ENCODE measurements at places on chromosomes 7 and 10. TPM values are rescaled to one million over a fixed set of nuclear protein-coding genes. Genes with fewer than 3 reads are reported as not detected.

DNA sequence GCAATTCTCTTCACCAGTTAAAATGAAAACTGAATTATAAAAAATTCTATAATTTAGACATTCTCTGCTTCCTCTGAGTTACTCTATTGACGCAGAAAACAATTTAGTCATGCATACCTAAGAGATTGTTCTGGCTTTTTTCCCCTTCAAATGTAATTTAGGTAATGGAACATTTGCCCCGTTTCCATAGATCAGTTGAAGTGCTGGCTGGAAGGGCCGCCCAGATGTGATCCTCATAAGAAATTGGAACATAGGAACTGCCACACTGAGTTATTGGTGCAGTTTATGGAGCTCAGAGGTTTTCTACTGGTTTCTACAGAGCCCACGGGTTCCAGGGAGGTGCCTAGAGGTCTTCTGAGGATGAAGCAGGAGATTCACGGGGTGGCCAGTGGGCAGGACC is 581.7 kb downstream of the SDK1 start:
- no peaks in the 10 kb centered on the region for H3K27me3 ChIP-seq
- no peak for DNase-seq
- no peak overlapping the region for H3K4me3 ChIP-seq
- H3K36me3 ChIP-seq, result no peaks in the 10 kb centered on the region

GRCh38 chr10:56880606-56881005 is 519.5 kb upstream of the ZWINT start:
- no peaks in the 10 kb centered on the region for H3K4me1 ChIP-seq
- no peak overlapping the region for H3K27ac ChIP-seq
- no peaks in the 10 kb centered on the region for H3K36me3 ChIP-seq

DNA sequence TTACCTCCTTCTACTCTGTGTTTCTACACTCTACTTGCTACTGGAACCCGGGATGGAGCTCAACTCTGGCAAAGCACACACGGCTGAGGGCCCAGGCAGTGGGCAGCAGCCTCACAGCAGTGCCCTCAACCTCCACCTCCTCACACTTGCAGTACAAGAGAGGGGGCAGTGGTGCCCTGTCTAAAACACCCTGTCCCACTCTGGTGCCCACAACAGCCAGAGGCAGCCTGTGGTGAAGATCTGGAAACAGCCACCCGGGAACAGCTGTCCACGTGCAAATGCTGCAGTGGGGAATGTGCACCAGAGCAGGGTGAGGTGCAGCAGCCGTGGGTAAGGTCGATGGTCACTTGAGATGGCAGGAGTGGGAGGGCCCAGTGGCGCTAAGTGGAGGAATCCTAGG is 13.7 kb downstream of the MAT1A start:
- no peaks in the 10 kb centered on the region for H3K4me1 ChIP-seq
- no peaks in the 10 kb centered on the region for H3K36me3 ChIP-seq
- no peak overlapping the region for H3K4me3 ChIP-seq
- no peak overlapping the region for H3K27ac ChIP-seq
- no peak for DNase-seq

DNA sequence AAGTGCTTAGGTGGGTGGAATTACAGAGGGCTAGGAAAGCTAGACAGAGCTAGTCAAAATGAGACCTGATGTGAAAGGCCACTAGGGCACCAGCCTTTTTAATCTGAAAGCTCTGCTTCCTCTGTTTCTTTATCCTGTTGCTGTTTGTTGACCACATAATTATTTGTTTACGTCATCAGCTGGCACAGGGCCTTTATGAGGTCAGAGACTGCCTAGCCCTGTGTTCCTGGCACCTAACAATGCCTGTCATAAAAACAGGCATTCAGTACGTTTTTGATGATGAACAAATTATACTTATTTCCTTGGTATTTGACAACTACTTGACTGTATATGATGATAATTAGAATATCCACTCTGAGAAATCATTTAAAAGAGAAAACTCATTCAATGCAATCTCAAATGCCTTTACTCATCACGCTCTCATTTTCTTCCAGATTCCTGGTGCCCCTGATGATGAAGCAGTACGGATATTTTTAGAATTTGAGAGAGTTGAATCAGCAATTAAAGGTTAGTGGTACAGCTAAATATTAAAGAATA is 26.0 kb downstream of the RBM17 start:
- H3K4me1 ChIP-seq, result no peaks in the 10 kb centered on the region
- no peak overlapping the region for H3K27ac ChIP-seq
- no peak for DNase-seq
- H3K27me3 ChIP-seq, result no peaks in the 10 kb centered on the region
- peaks cover 60% of the 10 kb centered on the region for H3K36me3 ChIP-seq

The PNLIPRP3 gene
- not detected for total RNA-seq

The CALHM1 gene
- total RNA-seq, result not detected

The EEF1AKMT2 gene
- total RNA-seq, result 15.9 TPM

The MMP21 gene
- total RNA-seq, result 0.59 TPM

- peaks cover 18% of the 10 kb centered on the region for H3K27me3 ChIP-seq
- H3K36me3 ChIP-seq, result no peaks in the 10 kb centered on the region
- H3K27ac ChIP-seq, result no peak overlapping the region
- no peak overlapping the region for H3K4me3 ChIP-seq
- H3K4me1 ChIP-seq, result no peaks in the 10 kb centered on the region
Observed at GRCh38 chr7:106415433-106415832, 130.7 kb upstream of the NAMPT start.

DNA sequence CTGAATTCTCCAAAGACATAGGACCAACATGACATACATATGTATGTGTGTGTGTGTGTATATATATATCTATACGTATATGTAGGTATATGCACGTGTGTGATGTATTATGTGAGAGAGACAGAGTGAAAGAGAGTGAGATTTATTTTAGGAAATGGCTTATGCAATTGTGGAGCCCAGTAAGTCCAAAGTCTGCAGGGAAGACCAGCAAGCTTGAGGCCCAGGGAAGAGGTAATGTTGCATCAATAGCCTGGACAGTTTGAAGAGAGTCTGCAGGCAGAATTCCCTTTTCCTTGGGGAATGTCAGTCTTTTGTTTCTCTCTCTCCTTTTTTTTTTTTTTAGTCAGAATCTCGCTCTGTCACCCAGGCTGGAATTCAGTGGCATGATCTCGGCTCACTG is 33.0 kb upstream of the CARD11 start:
- no peaks in the 10 kb centered on the region for H3K36me3 ChIP-seq
- no peak overlapping the region for H3K4me3 ChIP-seq
- H3K27ac ChIP-seq, result no peak overlapping the region
- no peak for DNase-seq

DNA sequence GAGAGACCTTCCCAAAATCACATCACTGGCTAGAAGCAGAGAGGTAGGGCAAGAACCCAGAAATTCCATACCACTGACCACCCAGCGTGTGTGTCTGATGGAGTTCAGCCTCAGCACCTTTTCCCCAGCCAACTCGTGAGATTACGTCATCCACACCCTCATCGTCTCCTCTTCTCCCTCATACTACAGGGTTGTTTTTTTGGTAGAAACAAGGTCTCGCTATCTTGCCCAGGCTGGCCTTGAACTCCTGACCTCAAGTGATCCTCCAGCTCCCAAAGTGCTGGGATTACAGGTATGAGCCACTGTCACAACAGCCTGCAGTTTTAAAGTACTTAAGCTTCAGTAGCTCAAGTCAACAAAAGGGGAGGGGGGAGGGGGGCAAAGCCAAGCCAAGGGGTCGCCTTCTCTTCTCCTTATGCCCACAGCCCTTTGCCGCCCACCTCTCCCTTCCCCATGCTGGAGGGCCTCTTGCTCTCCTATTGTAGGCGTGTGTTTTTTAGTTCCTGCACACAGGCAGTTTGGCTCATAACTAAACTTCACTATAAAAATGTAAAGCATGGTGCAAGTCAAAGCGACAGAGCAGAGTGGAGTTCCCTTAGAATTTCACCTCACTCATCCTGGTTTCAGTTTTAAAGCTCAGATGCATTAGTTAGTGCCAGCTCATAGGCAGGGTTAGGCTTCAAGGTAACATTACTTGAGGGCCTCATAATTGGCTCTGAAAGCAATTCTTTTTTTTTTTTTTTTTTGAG is 5.2 kb upstream of the PRDX3 start:
- no peaks in the 10 kb centered on the region for H3K27me3 ChIP-seq
- DNase-seq, result no peak
- no peak overlapping the region for H3K4me3 ChIP-seq
- H3K27ac ChIP-seq, result no peak overlapping the region

GRCh38 chr7:26593393-26593792 is 271.0 kb downstream of the SKAP2 start:
- H3K4me3 ChIP-seq, result no peak overlapping the region
- H3K36me3 ChIP-seq, result no peaks in the 10 kb centered on the region
- no peak overlapping the region for H3K27ac ChIP-seq
- H3K27me3 ChIP-seq, result peaks cover 6% of the 10 kb centered on the region

DNA sequence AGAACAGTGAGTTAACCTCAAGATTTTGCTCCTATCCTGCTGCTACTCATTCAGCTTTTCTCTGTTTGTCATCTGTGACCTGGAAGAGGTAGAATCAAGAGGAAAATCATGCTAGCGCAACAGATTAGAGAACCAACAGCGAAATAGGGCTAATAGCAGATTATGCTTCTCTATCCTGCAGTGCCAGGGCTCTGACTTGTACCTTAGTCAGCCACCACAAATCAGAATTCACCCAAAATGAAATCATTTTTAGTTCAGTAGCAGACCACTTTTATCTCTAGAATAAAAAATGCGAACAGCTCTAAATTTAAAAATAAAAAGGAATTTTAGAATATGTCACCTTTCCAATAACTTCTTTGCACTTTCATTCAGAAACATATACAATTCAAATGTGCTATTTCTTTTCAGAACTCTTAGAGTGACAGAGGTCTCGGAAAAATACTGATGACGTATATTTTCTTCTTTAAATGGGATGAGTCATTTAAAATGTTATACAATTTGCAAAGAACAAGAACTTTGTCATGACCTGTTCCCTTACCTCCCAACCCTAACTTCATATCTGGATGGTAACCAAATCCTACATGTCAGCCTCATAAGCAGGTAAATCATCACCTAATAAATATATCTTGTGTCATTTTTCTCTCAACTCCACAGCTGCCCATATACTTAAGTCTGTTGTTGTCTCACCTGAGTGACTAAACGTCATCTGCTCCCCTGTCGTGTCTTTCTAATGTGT is 896.4 kb downstream of the PCDH15 start:
- no peak for DNase-seq
- H3K27me3 ChIP-seq, result no peaks in the 10 kb centered on the region
- H3K36me3 ChIP-seq, result no peaks in the 10 kb centered on the region
- H3K4me3 ChIP-seq, result no peak overlapping the region
- no peaks in the 10 kb centered on the region for H3K4me1 ChIP-seq

DNA sequence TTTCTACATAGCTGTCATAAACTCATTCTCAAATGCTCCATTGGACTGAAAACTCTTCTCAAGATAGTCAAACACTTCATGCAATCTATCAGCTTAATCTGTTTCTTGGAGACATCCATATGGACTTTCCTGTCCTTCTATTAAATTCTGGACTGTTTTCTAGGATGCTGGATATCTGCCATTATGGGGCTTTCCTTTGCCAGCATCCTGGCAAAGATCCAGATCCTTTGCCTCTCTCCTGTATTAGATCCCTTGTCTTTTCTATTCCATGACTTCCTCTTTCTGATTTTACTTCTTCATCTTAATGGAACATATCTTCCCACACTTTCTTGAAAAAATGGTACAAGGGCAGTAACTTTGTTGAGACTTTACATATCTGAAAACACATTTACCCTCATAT is 35.9 kb upstream of the SKAP2 start:
- DNase-seq, result no peak
- H3K4me3 ChIP-seq, result no peak overlapping the region
- no peaks in the 10 kb centered on the region for H3K4me1 ChIP-seq
- no peaks in the 10 kb centered on the region for H3K36me3 ChIP-seq

DNA sequence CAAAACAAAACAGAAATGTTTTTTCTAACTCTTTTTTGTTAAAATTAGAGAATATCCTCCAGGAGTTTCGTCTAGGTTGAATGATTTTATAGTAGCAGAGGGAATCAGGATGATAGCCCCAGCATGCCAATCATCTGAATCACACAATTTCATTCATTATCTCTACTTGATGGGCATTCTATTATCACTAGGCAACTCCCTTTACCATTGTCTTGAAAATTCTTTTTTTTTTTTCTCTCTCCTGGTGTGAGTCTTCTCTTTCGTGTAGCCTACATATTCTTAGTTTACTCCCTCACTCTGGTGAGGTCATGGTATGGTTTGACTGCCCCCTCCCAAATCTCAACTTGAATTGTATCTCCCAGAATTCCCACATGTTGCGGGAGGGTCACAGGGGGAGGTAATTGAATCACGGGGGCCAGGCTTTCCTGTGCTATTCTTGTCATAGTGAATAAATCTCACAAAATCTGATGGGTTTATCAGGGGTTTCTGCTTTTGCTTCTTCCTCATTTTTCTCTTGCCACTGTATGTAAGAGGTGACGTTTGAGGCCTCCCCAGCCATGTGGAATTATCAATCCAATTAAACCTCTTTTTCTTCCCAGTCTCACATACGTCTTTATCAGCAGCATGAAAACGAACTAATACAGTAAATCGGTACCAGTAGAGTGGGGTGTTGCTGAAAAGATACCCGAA is 105.0 kb downstream of the OTUD1 start:
- no peaks in the 10 kb centered on the region for H3K36me3 ChIP-seq
- no peak overlapping the region for H3K27ac ChIP-seq
- no peaks in the 10 kb centered on the region for H3K27me3 ChIP-seq

- no peaks in the 10 kb centered on the region for H3K27me3 ChIP-seq
- no peak overlapping the region for H3K27ac ChIP-seq
- no peak overlapping the region for H3K4me3 ChIP-seq
- no peaks in the 10 kb centered on the region for H3K4me1 ChIP-seq
- H3K36me3 ChIP-seq, result no peaks in the 10 kb centered on the region
Observed at GRCh38 chr10:7956508-7956907, 98.0 kb upstream of the GATA3 start.

The C10orf62 gene
- not detected for total RNA-seq

The SPDYE6 gene
- not detected for total RNA-seq

The NFKB2 gene
- total RNA-seq, result 385 TPM

GRCh38 chr7:99180067-99180650 is 27.8 kb downstream of the KPNA7 start:
- no peaks in the 10 kb centered on the region for H3K36me3 ChIP-seq
- H3K4me3 ChIP-seq, result no peak overlapping the region
- no peaks in the 10 kb centered on the region for H3K4me1 ChIP-seq
- DNase-seq, result no peak
- H3K27me3 ChIP-seq, result peaks cover 2% of the 10 kb centered on the region

The ANLN gene
- 2.8 TPM for total RNA-seq

GRCh38 chr10:122981066-122981464 is 864 bp downstream of the PSTK start:
- DNase-seq, result no peak
- H3K27me3 ChIP-seq, result no peaks in the 10 kb centered on the region
- no peaks in the 10 kb centered on the region for H3K36me3 ChIP-seq
- peak overlapping the region; percentile 45 for H3K27ac ChIP-seq
- H3K4me1 ChIP-seq, result peaks cover 10% of the 10 kb centered on the region

- H3K36me3 ChIP-seq, result peaks cover 3% of the 10 kb centered on the region
- no peak overlapping the region for H3K27ac ChIP-seq
- H3K4me1 ChIP-seq, result peaks cover 73% of the 10 kb centered on the region
- H3K4me3 ChIP-seq, result no peak overlapping the region
Observed at GRCh38 chr10:110017907-110018306, 10.1 kb downstream of the ADD3 start.

Data from CD4-positive, CD25-positive, alpha-beta regulatory T cell (primary cell).